ENCODE measurements at places on chromosomes 1 and 21.

DNA sequence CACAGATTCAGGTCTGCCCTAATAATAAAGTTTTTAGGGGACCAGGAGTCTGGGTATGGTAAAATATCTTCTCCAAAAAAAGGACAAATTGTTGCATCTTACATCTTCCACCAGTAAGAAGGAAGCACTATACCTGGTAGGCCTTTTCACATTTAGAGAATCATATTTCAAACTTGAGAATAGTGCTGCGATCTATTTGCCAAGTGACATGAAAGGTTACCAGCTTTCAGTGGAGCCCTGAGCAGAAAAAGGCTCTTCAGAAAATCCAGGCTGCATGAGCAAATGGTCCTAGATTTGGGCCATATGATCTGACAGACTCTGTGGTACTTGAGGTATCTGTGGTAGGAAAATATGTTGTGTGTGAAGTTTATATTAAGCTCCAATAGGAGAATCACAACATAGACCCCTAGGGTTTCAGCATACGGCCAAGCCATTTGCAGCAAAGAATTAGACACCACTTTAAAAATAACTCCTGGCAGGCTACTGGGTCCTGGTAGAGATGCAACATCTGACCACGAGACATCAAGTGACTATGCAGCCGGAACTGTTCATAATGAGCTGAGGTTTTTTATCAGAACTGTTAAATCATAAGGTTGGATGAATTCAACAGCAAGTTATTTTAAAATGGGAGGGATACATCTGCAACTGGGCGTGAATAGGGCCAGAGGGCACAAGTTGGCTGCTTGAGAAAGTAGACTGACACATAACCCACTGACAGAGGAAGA lies 38.6 kb upstream of the CCDC190 start:
- DNase-seq, result no peak

DNA sequence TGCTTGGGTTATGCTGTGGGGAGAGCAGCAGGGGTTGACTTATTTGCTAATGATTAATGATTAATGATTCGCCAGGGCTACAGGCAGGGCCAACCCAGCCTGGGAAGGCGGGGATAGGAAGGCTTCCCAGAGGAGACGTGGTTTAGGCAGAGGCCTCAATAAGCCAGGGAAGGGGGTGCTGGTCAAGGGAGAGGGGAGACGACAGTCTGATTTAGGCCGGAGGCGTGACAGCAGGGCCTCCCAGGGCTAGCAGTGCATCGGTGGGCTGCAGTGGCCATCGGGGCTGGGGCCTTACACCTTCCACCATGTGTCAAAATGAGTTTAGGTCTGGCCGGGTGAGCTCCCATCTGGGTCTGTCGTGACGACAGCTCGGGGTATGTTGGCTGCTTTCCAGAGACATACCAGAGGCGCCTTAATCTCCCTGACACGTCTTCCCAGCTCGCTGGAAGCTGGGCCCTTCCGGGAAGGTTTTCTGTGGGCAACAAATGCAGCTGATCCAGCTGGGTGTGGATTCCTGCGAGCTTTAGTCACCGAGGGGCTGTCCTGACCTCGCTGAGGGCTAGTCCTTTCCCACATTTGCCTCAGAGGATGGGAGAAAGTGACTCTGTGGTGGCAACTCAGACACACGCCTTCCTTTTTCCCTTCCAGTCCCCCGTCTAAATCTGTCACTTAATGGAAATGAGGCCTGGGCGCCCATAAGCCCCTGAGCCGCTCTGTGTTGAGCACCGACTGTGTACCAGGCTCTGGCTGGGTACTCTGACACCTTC lies 3.7 kb upstream of the SLC1A7 start:
- no peak for DNase-seq

DNA sequence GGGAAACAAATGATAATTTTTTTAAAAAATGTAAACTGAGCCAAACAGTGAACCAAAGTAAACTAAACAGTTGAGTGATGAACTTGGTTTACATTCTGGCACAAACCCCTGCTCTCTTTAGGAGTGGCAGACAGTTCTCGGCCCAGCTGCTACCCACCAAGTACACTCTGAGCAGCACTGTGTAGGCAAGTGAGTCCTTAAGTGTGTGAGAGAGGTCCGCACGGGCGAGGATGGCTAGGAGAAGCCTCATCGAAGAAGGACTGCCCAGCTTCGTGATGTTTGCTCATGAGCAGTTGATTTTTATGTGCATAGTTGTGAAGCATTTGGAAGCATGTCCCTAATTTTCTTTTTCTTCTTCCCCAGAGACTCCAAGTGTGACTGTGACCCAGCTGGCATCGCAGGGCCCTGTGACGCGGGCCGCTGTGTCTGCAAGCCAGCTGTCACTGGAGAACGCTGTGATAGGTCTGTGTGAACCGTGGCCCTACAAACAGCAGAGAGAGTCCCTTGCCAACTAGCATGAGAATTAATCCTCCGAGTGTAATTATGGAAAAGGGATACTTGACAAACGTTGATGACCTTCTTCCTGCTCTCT lies 32.1 kb downstream of the LAMC2 start:
- DNase-seq, result no peak

DNA sequence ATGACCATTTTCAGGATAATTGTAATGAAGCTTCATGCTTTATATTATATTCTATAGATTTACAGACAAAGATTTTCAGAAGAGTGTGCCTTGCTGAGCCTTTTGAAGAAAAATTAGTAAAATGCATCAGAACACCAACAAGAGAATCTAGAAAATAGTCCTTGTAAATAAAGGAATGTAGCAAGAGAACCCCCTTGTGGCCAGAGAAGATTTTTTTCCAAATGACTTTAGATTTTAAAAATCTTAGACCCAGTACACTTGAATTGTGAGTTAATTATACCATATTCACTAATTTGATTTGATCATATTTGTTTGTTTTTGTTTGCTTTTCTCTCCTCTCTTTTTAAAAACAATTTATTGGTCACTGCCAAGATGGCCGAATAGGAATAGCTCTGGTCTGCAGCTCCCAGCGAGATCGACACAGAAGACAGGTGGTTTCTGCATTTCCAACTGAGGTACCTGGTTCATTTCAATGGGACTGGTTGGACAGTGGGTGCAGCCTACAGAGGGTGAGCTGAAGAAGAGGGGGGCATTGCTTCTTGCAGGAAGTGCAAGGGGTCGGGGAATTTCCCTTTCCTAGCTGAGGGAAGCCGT lies 12.8 kb upstream of the IFI44L start:
- no peak for DNase-seq

DNA sequence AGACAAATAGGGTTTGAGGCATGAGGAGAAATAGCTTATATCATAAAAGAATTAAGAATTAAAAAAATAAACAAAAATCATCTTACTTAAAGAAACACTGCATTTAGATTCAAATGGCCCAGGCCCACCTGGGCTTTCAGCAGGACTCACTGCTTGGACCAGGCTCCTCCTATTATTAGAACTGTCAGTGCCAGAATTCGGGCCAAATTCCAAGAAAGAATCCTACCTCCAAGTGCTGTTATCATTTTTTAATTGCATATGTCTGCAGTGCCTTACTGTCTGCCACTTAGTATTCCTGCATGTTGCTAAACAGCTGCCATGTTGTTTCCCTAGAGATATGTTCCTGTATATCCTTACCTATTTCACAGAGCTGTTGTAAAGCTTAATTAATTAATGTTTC lies 112.0 kb downstream of the BARHL2 start:
- no peak for DNase-seq

GRCh38 chr1:95168028-95168427 lies 50.9 kb downstream of the TLCD4 start:
- DNase-seq, result no peak

GRCh38 chr21:36783612-36784374 lies 84.9 kb downstream of the SIM2 start:
- DNase-seq, result no peak

GRCh38 chr1:27154469-27154990 lies 395 bp downstream of the SLC9A1 start:
- DNase-seq, result no peak

GRCh38 chr1:3570066-3570986 lies 41.0 kb downstream of the MEGF6 start:
- DNase-seq, result no peak

GRCh38 chr21:39441502-39442475 lies 3.8 kb downstream of the LCA5L start:
- DNase-seq, result peak; percentile 17

GRCh38 chr1:62397301-62397700 lies 39.5 kb upstream of the USP1 start:
- DNase-seq, result no peak

- DNase-seq, result no peak
These were observed 48.2 kb downstream of the HLCS start for GRCh38 chr21:36918291-36918690.

GRCh38 chr1:179053486-179053885 lies 27.8 kb downstream of the FAM20B start:
- no peak for DNase-seq

DNA sequence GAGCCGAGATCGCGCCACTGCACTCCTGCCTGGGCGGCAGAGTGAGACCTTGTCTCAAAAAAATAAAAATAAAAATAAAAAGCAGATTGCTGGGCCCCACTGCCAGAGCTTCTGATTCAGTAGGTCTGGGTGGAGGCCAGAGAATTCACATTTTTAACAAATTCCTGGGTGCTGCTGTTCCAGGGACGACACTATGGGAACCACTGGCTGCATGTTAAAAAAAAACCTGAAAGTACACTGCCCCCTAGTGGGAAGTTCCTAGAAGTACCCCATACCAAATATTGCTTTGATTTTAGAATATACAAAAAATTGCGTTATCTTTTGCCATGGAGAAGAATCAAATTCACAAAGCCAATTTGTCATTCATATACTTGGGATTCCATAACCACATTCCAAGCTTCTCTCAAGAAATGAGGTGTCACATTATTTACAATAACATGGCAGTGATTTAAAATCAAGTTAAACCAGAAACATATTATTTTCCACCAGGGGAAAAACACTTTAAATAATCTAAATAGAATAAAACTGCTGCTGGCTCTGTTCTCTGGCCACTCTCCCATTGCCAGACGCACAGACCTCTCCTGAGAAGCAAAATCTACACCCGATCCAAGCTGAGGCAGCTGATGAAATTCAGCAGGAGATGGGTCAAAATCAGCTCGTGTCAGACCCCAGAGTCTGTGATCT lies 27.4 kb downstream of the SYF2 start:
- DNase-seq, result no peak

- DNase-seq, result no peak
These were observed 21.1 kb upstream of the CDC42 start for GRCh38 chr1:22031214-22031962.

- no peak for DNase-seq
These were observed 48.8 kb downstream of the PIK3CD start for GRCh38 chr1:9700340-9700739.

Measured in T follicular helper cell (primary cell).